ENCODE measurements at places on chromosomes 3 and 15.
A peak's percentile ranks its signal among the peaks of the same experiment; 100 is the strongest.

DNA sequence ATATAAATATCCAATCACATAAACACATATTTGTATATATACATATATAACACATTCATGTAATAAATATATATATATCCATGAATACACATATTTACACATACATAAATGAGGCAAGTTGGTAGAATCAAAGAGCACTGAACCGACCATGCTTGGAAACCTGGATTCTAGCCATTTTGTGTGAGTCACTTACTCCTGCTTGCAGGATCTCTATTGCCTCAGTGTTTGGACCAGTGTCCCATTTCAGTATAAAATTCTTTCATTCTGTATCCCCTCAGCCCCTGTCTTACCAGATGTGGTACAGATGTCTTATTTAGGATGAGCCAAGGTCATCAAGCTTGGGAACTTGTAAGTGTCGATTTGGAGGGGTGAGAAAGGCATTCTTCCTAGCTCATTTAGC, 391.4 kb upstream of the FRG2C start:
- no peak for DNase-seq

DNA sequence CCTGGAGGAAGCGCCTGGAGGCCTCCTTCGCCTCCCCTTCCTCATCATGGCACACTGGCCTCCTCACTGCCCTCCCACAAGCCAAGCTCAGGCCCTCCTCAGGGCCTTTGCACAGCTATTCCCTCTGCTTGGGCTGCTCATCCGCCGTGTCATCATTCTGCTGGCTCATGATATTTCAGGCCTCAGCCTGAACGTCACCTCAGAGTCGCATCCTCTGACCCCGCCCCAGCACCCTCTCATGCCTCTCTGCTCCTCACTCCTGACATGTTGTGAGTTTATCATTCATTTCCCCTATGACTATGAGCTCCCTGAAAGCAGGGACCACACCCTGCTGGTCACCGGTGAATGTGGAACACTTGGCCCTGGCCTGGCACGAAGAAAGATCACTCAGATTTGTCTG, 20.7 kb upstream of the POC1A start:
- DNase-seq, result no peak

DNA sequence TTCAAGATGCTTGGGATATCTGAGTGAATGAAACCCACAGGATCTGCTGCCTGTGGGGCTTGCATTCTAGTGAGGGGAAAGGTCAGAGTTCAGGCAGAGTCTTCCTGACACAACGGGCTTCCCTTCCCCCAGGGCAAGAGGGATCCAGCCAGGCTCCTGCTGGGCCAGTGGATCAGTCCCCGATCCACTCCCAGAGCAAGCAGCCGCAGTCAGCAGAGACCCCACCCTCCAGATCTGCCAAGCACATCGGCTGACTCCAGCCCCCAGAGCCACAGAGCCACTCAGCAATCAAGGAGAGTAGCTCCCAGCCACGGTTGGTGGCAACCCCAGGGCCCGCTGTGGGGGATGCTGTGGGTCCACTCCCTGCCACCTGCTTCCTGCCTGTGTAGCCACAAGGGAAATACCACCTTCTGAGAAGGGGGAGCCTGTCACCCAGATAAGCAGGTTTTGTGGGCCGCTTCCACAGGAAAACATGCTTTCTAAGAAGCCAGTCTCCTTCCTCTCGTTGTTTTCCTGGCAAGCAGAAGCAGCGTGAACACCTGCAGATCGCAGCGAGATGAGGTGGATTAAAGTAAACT, 44.9 kb downstream of the CPN2 start:
- DNase-seq, result no peak

GRCh38 chr3:143119974-143120715, 574 bp downstream of the CHST2 start:
- DNase-seq, result peak; percentile 56

GRCh38 chr3:171790574-171790897, 19.7 kb downstream of the PLD1 start:
- no peak for DNase-seq

GRCh38 chr3:54214845-54215244, 92.5 kb downstream of the CACNA2D3 start:
- DNase-seq, result no peak

DNA sequence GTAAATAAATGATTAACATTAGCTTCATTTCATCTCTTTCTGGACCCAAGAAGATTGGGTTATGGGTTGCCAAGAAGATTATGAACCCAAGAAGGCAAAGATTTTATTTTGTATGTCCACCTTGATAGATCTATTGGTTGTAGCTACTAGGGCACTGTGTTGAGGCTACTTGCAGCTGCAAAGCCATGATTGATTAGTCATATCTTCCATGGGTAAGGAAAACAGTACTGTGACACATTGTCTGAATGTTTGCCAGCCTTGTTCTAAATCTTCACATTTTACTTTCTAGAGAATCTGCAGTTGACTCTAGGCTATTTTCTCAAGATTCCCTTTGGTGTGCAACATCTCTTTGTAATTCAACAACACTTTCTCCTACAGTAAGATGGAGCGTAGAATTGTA, 229.2 kb upstream of the KCNH8 start:
- DNase-seq, result no peak

DNA sequence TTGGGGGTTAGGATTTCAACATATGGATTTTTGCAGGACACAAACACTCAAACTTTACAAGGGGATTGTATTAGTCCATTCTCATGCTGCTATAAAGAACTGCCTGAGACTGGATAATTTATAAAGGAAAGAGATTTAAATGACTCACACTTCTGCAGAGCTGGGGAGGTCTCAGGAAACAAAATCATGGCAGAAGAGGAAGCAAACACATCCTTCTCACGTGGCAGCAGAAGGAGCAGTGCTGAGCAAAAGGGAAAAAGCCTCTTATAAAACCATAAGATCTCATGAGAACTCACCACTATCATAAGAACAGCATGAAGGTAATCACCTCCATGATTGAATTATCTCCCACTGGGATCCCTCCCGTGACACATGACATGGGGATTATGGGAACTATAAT, 1183.1 kb downstream of the ZPLD1 start:
- no peak for DNase-seq

- DNase-seq, result no peak
Observed at GRCh38 chr3:86245360-86245759, 745.6 kb downstream of the VGLL3 start.

DNA sequence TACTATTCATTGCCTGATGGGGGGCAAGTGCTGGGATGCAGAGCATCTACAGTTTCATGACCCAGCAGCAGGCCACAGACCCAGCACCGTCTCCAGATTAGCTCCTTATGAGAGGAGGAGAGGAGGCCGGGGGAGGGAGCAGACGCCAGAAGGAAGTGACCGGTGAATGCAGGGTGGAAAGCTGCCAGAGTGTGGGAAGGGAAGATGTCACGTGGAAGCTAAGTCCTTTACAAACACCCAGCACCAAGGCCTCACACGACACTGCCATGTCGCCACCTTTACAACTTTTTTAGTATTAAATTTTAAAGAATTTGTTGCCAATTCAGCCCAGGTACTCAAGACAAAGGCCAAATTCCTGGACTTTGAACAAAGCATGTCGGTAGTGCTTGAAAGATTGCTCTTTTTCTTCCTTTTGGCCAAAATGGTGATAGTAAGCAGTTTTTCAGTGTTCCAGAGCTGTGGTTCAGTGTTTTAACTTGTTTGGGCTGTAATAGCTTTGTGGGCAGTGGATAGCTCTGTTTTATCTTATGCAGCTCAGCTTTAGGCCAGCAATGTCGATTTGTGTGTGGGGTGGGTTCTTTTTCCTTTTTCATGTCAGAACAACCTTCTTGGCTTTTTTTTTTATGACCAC, 58.2 kb downstream of the ZBTB38 start:
- no peak for DNase-seq

GRCh38 chr15:27278761-27279160, 307.8 kb downstream of the GABRG3 start:
- DNase-seq, result no peak

DNA sequence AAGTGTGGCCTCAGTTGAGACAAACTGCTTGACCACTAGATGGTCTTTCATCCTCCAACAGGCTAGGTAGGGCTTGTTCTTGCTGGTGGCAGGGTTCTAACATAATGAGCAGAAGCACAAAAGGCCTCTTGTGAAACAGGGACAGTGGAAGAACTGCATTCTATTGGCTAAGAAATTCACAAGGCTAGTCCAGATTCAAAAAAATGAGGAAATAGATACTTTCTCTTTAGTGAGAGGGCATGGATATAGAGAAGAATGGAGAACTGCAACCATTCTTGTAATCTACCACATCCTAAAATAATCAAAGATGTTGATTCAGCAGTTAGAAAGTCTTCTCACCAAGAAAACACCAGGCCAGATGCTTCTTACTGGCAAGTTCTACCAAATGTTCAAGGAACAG, 143.7 kb upstream of the LRIG1 start:
- no peak for DNase-seq

DNA sequence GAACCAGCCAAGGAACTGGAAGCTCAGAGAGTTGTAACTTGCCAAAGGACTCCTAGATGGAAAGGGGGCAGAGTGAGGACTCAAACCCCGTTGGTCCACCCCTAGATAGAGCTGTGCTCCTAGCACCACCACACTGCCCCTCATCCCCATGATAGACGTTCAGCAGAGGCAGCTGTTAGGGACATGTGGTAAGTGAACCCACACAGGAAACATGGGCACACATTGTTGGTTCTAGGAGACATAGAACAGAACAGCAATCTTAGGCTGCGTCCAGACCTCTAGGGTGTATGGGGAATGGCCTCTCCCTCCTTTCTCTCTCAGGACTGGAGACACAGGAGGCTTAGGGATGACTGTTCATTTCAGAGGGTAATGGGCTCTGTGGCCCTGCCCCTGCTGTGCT, 102.7 kb downstream of the ANP32A start:
- DNase-seq, result no peak

- no peak for DNase-seq
Observed at GRCh38 chr3:186083746-186084145, 25.1 kb downstream of the ETV5 start.

DNA sequence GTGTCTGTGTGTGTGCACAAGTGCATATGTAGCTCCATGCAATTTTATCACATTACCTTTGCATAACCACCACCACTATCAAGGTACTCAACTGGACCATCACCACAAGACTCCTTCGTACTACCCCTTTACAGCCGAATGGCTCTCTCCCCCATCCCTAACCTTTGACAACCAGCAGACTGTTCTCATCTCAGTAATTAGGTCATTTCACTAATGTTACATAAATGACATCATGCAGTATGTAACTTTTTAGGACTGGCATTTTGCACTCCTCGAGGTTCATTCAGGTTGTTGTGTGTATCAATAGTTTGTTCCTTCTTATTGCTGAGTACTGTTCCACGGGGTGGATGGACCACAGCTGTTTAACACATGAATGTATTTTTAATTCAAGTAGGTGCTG, 121.8 kb upstream of the SLC6A11 start:
- no peak for DNase-seq

GRCh38 chr15:53716909-53717876, 42.3 kb downstream of the WDR72 start:
- DNase-seq, result no peak

DNA sequence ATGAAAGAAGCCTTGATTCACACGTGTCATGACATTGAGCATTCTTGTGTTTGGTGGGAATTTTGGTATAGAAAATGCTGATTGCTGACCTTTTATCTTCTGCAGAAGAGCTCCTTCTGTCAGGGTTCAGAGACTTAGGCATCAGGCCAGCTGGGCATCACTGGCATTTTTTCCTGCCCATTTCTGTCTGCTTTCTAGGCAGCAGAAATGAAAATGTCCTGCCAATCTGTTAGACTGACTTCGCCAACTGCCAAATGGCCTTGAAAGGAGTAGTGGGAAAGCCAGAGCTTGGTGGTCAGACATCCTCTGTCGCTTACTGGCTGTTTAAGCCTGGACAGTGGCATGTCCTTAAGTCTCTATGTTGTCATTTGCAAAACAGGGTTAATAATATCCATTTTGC, 57.4 kb downstream of the EEFSEC start:
- DNase-seq, result no peak

DNA sequence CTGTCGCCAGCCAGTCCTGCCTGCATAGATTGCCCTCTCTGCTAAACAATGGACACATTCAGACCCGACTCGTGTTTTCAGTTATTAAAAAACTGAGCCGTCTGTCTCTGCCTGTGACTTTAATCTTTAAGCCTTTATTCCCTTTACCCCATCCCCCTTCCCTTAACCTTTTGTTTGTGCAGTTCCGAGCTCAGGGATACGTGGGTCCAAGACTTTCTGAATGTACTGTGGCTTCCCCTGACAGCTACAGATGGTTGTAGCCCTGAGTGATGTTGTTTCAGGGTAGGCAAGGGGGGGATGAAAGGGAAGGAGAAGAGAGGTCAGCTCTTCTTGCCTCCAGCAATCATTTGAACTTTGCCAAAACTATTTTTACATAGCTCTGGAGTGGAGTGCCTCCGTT, 44.6 kb downstream of the EEFSEC start:
- no peak for DNase-seq

- no peak for DNase-seq
Observed at GRCh38 chr15:60751985-60752952, 273.3 kb upstream of the ICE2 start.

DNA sequence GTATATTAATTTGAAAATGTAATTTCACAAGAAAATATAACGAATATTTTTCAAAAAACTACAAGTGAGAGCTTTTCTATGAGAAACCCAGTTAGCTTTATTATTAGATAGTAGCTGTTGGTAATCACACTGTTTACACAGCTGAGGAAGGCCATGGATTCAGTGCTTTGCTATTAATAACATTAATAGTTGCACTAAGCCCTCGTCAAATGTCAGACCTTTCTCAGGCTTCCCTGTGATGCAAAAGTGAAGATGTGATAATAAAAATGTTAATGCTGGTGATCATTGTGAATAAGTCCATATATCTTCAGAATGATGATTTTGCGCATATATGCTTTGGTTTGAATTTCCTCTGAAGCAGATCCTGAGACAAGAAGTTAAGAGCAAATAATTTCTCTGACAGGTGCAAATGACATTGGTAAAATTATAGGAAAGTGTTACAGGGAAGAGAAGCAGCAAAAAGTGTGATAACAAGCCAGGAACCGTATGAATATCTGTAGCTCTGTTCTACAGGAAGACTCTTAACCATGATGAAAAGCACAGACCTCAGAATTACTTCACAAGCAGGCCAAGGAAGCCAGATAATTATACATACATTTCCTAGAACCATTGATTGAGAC, 56.5 kb upstream of the CNTN6 start:
- no peak for DNase-seq

GRCh38 chr3:118055381-118055780, 979.3 kb downstream of the IGSF11 start:
- DNase-seq, result no peak

GRCh38 chr15:33163816-33164215, 30.7 kb downstream of the FMN1 start:
- DNase-seq, result no peak

GRCh38 chr3:59334585-59334984, 284.8 kb upstream of the CFAP20DC start:
- DNase-seq, result no peak

- DNase-seq, result no peak
Observed at GRCh38 chr3:186052096-186052840, 56.6 kb downstream of the ETV5 start.

GRCh38 chr15:39556461-39556860, 24.4 kb upstream of the THBS1 start:
- DNase-seq, result no peak

DNA sequence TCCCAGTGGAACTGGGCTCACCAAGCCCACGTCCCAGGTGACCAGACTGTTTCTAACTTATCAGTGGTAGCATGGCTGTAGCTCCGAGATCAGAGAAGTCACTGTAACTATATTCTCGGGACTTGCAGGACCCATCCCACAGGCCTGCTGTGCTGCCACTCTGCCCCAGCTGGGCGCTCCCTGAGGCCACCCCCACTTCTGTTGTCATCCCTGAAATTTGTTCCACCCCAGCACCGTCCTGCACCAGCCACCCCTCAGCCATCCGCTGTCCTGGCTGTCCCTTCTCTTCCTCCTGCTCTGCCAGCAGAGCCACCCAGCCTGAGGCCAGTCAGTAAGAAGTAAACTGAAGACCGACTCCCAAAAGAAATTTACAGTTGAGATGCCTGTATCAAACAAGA, 33.0 kb upstream of the VILL start:
- no peak for DNase-seq
